ENCODE measurements at places on chromosomes 13 and 19.

GRCh38 chr13:30241532-30241931 is 65.8 kb downstream of the KATNAL1 start:
- no peak for DNase-seq

GRCh38 chr19:17337675-17338432 is 501 bp downstream of the GTPBP3 start:
- no peak for DNase-seq

DNA sequence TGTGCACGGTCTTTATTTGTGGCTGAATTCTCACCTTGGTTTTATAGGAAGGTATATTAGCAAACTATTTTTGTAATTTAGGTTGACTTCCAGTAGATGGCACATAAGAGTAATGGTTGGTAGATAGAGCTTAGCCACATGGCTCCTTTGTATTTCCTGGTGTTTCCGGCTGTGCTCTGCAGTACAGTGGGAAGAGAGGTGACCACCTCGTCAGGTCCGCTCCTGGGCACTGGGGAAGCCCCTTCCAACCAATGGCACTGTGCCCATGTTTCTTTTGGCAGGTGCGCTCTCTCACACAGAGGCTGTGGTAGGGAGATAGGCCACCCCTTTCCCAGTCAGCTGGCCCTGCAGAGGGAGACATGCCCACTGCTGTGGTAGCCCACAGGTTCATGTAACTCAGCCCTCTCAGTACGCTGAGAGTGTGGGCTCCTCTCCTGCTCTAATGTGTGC is 74.3 kb upstream of the ATP12A start:
- no peak for DNase-seq

DNA sequence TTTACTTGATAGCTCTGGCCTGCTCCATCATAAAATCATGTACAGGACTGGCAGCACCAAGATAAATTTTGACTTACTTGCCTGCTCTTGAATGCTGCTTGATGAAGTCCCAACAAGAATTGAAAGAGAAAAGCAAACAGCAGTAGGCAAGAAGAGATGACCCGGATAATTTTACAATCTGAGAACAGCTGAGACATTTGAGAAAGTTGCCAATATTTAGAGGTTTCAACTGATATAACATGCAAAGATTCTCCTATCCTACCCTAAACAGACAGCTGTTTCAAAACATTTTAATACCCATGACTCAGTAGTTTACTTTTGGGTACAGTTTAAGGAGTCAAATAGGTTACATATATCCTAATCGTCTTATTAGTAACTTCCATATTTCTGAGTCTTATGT is 5.9 kb downstream of the FRY start:
- DNase-seq: no peak

GRCh38 chr13:46812301-46812797 is 15.4 kb upstream of the ESD start:
- no peak for DNase-seq

DNA sequence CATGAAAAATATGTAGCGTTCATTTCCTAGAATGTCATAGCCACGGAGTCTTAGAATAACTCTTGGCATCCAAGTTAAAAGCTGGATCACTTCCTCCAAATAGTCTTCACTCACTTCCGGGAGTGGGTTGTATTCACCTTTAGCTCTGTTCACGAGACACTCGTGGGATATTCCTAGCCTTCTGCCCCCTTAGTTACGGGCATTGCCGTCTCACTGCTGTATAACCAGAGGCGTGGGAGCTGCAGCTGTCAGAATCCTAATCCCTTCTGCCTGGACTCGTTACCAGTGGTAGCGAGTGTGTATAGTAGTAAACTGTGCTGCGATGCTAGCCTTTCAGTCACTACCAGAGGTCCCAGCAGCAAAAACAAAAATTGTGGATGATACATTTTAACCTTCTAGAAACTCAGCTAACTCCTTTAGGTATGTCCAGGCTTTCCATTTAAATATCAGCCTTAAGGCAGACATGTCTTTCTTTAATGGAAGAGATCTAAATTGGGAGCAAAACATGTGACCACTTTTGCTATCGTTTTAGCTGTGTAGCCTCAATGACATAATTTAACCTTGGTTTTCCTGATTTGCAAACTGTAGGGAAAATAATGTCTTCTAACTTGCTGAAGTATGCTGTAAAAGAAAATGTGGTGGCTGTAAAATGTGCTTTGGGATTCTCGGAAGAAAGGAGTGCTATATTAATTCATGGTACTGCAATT is 34.1 kb downstream of the ERCC5 start:
- DNase-seq: no peak

- no peak for DNase-seq
Measured at GRCh38 chr13:105643966-105644365, 891.5 kb downstream of the EFNB2 start.

DNA sequence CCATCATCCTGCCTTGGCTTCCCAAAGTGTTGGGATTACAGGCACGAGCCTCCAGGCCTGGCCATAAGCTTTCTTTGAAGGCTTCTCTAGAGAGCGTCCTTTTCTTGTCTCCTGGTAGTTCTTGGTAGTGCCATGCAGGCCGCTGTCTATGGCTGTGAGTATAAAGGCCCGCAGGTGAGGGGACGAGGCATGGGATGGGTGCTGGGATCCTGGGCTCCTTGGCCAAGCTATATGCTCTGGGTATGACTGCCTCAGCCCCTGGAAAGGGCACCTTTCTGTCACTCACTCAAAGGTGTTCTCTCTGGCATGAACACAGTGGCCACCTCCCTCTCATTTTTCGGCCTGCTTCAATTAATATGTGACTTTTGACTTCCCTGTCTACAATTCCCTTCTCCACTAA is 6.3 kb upstream of the ABCC4 start:
- no peak for DNase-seq

DNA sequence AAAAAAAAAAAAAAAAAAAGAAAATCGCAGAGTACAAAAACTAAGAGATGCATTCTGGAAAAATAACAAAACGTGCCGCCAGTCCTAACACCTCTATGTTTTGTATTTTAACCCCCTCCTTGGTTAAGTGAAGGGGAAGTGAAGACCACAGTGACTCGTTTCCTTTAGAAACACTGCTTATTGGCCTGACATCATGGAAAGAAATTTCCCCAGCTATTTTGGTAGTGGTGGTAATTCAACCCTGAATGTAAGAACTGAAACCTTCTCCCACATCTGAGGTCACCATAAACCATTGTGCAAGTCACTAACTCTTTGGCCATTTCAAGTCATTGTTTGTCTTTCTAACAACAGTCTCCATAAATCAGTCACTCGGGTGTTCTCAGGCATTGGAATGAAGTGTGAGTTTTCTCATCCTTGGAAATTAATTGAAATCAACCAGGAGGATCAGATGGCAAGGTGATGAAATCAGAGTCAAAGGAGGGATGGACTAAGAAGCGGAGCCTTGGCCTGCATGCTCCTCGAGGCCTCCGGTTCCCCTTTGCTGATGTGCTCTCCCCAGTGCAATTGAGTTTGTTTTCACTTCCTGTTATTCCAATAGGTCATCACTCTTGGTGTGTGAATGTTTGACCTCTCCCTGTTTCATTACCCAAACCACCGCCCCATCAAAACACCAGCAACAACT is 443.9 kb downstream of the FGF9 start:
- no peak for DNase-seq

DNA sequence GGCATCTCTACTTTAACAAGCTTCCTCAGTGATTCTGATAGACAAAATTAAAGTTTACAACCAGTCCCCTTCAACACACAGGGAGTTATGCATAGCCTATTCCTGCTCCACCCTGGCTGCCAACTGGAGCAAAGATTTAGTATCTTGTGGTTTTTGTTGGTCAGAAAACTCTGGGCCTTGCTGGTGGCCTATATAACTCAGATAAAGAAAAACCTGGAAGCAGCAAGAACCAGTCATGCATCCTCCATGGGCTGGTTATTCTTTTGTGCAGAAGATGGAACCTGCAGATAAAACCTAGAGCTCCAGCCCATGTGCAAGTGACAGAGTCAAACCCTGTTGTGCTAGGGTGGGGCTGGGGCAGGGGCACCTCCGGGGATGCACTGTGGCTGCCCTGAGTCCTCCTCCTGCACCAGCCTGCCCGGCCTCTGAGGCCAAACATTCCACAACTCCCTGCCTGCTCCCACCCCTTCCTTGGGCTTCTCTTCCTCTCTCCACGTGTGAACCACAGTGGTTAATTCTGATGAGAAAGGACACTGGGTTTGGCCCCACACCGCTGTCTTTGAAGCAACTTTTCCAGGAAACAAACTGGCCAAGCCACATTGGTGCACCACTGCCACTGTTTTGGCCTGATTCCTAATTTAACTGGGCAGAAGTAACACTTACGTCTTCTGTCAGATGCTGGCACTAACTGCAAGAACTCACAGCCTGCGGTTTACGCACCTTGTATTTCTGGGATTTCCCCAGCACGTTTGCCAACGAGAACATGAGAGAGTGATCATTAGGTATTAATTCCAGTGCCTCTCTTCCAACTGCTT is 23.3 kb upstream of the GGACT start:
- no peak for DNase-seq

DNA sequence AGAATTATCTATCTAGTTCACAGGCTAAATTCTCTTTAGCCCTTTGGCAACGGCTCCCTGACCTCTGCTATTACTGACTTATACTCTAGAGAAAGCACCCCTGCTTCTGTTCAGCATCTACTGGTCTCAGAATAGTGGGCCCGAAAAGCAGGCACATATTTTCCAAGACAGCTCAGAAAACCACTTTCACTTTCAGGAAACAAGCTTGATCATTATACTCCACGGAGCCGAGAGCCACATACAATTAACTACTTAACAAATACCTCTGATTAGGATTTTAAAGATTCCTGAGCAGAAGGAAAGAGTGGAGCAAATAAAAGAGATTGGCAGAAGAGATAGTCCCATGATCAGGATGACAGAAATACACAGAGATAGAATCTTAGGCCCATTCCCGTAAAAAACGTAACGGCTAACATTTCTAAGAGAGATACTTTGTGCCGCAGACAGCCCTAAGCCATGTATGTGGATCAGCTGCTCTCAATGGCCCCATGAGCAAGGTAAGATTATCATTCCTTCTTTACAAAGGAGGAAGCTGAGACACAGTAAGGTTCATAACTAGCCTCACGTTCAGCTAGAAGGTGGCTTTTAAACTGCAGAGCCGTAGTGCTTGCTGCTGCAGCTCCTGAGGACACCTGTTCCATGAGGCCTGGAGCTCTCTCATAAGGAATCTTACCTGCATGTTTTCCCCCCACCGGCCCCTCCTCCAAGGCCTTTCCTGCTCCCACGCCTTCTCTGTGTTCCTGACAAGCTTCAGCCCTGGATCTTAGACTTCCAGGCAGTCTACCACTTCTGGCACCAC is 227.2 kb downstream of the FOXO1 start:
- DNase-seq: no peak

- no peak for DNase-seq
Measured at GRCh38 chr13:32622827-32623226, 36.6 kb downstream of the PDS5B start.

- DNase-seq: no peak
Measured at GRCh38 chr19:11538232-11539036, at the start of gene CNN1. TSS of gene CNN1 (plus strand) at chr19:11538851. CDS start at chr19:11538928, 77 bp downstream.

DNA sequence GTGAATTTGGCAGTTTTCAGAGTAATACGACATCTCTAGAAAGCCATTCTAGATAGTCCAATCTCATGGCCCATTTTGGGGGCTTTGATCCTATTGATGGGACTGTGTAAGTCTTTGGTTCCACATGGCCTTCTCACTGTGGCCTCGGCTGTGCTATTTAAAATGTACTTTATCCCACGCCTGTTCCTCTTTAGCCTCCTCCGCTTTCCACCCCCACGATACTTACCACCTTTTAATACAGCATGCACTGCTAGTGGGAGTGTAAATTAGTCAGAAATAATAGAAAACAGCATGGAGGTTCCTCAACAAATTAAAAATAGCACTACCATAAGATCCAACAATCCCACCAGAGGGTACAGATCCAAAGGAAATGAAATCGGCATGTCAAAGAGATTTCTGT is 28.3 kb upstream of the CEBPG start:
- DNase-seq: no peak

GRCh38 chr19:10736916-10737551 is 19.2 kb downstream of the DNM2 start:
- DNase-seq: no peak

DNA sequence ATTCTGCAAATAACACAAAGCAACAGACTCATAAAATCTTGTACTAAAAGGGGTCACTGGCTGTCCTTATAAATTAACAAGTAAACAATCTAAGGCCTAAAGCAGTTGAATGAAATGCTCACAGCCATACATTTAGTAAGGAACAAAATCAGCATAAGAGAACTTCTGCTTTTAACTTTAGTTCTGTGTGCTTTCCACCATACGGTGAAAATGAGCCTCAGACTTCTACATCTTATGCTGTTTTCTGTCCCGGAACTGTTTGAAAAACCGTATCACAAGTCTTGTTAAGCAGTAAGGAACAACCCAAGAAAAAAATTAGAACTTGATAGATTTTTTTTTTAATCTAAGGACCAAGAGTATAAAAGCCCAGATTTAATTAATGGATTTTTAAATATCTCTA is 549.1 kb upstream of the MIR17HG start:
- DNase-seq: no peak

DNA sequence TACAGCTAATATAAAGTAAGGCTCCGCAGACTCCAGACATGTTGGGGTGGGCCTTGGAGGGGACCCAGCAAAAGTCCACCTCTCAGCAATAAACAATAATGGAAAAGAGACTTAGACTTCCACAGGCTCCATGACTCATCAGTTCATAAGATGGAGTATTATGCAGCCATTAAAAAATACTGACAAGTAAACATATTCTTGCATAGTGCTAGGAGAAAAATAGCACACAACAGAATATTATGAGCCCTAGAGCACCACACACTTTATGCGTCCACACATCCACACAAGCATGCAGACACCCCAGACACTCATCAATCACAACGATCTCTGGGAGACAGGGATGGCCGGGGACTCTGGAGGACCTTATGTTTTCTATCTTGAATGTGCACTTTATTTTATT is 46.0 kb downstream of the PDCD5 start:
- no peak for DNase-seq

GRCh38 chr19:30857388-30857787 is 485.2 kb downstream of the ZNF536 start:
- no peak for DNase-seq

Data from stimulated activated CD4-positive, alpha-beta T cell treated with anti-CD3 and anti-CD28 coated beads, Interleukin-15, amount 100 ng/mL, for 1 hour (primary cell).